ENCODE measurements at places on chromosomes 12 and 14.

DNA sequence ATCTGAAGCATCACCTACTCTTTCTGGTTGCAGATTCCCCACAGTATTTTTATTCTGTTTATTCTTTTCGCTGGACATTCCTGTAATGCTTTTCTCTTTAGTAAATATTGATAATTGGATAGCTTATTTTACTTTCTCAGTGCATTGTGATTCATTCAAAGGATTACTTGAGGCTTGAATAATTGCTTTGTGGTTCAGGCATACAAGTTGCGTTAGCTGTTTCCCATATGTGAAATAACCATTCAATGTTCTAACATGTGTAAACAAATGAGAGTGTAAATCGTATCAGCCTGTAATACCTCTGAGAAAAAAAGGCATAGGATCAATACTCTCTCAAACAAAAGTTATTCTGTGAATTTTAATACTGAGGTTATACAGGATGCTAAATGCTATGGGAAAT is 1004.2 kb upstream of the SEL1L start:
- no peak for DNase-seq

- DNase-seq, result no peak
Observed at GRCh38 chr14:86797075-86797351, 1196.0 kb downstream of the GALC start.

GRCh38 chr12:93766796-93767523 is 89.8 kb downstream of the CRADD start:
- DNase-seq, result peak; percentile 57

GRCh38 chr14:63248211-63248610 is 44.0 kb downstream of the RHOJ start:
- DNase-seq, result peak; percentile 40

- DNase-seq, result no peak
Observed at GRCh38 chr14:89933002-89933401, 21.5 kb downstream of the EFCAB11 start.

DNA sequence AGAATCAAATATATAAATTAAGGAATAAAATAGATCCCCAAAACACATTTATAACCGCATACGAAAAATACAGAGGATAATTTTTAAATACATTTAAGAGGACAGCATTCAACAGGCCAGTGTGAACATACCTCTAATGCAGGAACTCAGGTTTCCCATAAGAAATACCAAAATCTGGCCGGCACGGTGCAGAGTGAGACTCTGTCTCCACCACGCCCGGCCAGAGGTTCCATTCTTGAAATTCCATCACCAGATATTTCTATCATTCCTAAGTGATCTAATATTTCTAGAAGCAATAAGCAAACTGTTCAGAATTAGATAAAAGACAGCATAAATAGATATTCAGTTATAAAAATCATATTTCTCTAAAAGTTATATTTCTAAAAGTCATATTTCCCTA is 30.2 kb upstream of the OASL start:
- DNase-seq, result no peak

GRCh38 chr14:57420986-57421385 is 30.6 kb downstream of the NAA30 start:
- DNase-seq, result no peak

DNA sequence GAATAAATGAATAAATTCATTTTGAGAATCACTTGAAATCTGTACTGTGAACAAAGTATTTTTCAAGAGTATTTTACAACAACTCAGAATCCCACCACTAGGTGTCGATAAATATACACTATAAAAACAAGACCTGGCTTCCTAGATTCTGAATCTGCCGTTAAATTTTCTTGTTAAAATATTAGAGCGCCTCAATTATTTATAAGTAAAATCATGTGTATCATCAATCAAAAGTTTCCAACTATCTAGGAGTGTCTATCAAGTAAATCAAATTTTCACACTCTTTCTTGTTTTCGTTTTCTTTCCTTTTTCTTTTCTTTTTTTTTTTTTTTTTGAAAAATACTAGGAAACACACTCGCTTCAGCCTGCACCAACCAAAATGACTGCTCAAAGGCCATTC is 179.2 kb upstream of the DCN start:
- peak; percentile 44 for DNase-seq

GRCh38 chr12:51832354-51833107 is 16.0 kb downstream of the FIGNL2 start:
- no peak for DNase-seq

- no peak for DNase-seq
Observed at GRCh38 chr12:115194448-115194847, 510.5 kb upstream of the TBX3 start.

DNA sequence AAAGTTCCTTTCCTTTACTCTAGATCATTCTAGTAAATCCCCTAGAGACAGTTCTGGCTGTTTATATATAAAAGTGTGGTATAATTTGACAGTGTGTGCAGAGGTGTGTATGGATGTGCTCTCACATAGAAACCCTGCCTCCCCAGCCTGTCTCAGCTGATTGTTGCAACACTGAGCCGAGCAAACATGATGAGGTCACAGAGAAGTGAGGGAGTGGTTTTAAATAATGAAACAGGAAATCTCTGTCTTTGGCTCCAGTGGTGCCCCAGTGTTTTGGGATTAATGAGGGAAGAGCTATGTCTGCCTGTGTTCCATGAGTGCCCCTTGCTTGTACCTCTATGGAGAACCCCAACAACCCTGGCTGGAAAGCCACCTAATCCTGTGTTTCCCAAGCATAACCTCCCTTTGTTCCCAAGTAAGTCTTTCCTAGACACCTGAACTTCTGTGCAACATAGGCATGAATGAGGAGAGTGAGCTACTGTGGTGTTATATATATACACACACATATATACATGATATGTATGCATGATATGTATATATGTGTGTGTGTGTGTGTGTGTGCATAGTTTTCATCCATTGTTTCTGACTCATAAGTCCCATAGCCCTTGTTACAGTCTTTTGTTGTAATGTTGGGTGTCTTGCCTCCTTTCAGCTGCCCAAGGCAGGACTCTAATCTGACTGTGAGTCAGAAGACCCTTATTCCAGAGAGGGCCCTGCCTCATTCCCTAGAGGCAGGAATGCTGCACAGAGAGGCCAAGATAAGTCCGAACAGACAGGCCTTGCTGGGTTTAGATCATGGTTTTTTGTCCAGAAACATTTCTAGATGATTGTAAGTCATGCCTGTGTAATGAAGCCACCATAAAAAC is 18.0 kb downstream of the TRAF3 start:
- DNase-seq, result peak; percentile 50

- DNase-seq, result no peak
Observed at GRCh38 chr14:24070285-24071143, 848 bp upstream of the CPNE6 start.

DNA sequence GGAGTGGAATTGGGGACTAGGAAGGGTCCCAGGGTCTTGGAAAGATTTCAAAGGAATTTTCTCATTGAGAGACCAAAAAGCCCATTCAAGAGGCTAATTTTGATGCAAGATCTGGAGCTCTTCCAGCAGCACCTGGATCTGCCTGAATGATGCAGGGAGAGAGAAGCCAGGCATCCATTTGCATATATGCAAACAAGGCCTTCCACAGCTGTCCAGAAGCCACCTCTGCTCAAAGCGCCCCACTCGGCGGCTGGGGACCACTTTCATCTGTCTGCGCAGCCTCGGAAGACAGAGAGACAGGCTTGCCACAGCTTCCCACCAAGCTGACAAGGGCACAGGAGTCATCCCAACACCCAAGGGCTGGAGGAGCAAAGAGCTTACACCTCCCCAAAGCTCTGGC is 295.6 kb downstream of the DPF3 start:
- DNase-seq, result no peak

GRCh38 chr14:23486036-23486435 is 16.5 kb downstream of the NGDN start:
- DNase-seq, result no peak

DNA sequence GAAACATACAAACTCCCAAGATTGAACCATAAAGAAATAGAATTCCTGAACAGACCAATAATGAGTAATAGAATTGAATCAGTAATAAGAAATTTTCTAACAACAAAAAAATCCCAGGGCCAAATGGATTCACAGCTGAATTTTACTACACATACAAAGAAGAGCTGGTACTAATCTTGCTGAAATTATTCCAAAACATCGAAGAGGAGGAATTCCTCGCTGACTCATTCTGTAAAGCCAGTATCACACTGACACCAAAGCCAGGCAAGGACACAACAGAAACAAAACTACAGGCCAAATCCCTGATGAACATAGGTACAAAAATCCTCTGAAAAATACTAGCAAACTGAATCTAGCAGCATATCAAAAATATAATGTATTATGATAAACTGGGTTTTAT is 367.8 kb upstream of the CLEC14A start:
- DNase-seq, result peak; percentile 5

DNA sequence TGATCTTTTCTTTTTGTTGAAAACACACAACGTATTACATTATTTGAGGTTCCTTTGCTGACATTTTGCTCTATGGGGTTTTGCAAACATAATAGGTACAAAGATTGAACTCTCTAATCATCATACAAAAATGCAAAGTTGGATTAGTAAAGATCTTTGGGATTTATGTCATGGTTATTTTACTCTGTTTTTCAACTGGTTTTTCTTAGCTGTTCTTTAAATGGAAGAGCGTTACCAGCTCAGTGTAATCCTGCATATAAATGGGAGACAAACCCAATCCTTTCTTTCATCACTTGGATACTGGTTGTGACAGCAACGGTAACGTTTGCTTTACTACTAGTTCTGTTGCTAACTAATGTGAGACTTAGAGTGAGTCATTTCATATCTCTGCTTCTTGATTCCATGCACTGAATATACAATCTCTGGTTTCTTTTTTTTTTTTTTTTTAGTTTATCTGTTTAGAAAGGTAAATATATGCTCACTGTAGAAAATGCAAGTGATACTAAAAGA is 104.9 kb upstream of the NOVA1 start:
- DNase-seq, result no peak

GRCh38 chr12:53824001-53824712 is 72.4 kb upstream of the CISTR start:
- DNase-seq, result no peak

GRCh38 chr14:32947792-32948191 is 9.1 kb downstream of the NPAS3 start:
- no peak for DNase-seq

DNA sequence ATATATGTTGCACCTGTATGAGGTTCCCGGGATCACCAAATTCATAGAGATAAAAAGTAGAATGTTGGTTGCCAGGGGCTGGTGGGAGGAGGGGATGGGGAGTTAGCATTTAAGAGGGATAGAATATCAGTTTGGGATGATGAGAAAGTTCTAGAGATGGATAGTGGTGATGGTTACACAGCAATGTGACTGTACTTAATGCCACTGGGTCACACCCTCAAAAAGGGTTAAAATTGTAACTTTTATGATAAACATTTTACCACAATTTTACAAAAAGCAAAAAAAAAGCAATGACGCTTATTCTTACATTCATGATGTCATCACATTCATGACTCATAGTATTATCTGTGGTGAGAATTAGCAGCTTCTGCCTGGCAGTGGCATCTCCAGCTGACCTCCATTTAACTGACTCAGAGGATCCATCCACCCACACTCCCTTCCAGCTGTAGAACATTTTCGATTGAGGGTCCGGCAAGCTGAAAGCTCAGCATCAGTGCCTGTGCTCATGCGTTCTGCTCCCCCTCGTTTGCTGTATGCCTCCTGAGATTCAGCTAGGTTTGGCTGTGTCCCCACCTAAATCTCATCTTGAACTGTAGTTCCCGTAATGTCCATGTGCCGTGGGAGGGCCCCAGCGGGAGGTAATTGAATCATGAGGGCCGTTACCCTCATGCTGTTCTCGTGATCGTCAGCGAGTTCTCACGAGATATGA is 64.8 kb upstream of the TMEM260 start:
- DNase-seq, result no peak

GRCh38 chr14:54001189-54001878 is 44.7 kb upstream of the BMP4 start:
- DNase-seq, result no peak

DNA sequence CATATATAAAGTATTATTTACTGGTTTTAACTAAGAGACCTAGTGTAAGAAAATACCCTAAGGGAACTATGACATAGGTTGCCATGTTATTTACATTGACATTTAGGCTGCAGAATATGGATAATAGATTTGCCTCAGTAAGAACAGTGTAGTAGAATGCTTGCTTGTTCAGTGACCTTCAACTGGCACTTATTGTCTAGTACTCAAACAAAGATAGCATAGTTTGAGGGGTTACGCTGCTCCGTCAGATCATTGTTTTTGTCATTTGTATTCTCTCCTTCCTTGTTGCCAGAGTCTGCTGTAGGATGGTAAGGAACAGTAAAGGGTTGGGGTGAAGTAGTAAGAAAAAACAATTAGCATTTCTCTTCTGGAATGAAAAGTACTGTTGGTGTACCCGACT is 33.2 kb downstream of the TOGARAM1 start:
- DNase-seq, result no peak

DNA sequence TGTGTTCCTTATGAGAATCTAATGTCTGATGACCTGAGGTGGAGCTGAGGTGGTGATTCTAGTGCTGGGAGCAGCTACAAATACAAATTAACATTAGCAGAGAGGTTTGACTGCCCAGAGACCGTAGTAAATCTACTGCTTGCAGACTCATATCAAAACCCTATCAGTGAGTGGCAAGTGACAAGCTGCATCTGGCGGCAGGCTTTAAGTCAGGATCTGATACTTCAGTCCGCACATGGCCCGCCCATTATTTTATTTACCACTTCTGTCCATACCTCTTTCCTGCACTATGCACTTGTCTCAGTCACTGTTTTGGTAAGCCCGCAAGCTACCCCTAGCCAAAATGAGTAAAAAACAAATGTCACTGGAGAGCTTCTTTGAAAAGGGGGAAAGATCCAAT is 11.4 kb downstream of the CEP128 start:
- no peak for DNase-seq

DNA sequence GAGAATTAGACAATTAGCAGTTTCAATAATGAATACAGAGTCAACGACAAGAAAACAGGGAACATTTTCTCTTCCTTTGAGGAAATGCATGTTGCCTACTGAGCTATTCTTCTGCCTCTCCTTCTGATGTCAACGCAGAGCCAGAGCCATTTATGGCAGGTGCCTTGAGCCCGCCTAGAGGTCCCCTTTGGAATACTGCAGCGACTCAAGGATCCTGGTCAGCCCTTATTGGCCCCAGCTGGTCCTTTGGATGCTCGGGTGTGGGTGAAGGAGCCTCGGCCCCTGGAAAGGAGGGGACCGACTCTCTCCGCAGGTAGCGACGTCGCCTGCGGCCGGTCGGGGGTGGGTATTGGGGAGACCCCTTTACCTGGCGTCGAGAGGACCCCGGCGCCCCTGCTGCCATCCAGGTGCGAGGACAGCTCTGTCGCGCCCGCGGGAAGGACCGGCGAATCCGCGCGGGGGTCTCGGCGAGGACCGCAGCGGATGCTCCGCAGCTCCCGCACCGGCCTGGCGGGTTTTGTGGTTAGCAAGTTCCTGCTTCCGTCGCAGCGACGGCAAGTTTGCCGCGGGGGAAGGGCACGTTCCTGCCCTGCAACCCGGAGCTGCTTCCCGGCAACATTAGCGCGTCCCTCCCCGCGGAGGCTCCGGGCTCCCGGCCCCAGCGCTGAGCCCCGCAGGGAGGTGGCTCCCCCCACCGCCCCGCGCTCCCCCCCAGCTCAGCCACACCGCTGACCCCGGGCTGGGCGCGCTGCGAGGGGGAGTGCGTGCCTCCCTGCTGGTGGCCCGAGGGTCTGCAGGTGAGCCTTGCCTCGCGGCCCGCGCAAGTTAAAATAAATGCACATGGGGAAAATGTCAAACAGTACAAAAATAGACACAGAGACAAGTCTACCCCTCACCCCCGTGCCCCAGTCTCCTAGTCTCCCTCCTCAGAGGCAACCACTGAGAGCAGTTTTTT is at the start of gene MANSC1:
MANSC1 (minus strand) TSS at position 532 of the 955 bp plus-strand sequence. CDS start 6,928 bp downstream, outside the sequence.
- DNase-seq, result no peak

GRCh38 chr14:24311837-24312615 is 724 bp downstream of the LTB4R start:
- DNase-seq, result no peak

GRCh38 chr12:41277946-41278267 is 89.8 kb downstream of the PDZRN4 start:
- no peak for DNase-seq

All from A172 (cell line).